ENCODE measurements at places on chromosomes 4 and X.

DNA sequence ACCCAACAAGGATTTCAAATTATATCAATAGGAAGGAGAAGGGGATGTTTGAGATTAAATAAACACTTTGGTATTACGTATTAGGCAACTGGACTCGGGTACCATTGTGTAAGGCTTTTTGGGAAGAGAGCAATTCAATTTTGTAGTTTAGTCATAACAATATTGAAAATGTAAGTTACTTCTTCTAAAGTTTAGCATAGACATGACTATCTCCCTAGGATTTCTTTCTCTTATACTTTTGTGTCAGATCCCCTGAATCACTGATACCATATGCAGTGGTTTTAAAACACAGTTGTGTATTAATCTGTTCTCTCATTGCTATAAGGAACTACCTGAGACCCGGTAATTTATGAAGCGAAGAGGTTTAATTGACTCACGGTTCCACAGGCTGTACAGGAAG lies 123.8 kb upstream of the FAM9C start:
- DNase-seq, result no peak

DNA sequence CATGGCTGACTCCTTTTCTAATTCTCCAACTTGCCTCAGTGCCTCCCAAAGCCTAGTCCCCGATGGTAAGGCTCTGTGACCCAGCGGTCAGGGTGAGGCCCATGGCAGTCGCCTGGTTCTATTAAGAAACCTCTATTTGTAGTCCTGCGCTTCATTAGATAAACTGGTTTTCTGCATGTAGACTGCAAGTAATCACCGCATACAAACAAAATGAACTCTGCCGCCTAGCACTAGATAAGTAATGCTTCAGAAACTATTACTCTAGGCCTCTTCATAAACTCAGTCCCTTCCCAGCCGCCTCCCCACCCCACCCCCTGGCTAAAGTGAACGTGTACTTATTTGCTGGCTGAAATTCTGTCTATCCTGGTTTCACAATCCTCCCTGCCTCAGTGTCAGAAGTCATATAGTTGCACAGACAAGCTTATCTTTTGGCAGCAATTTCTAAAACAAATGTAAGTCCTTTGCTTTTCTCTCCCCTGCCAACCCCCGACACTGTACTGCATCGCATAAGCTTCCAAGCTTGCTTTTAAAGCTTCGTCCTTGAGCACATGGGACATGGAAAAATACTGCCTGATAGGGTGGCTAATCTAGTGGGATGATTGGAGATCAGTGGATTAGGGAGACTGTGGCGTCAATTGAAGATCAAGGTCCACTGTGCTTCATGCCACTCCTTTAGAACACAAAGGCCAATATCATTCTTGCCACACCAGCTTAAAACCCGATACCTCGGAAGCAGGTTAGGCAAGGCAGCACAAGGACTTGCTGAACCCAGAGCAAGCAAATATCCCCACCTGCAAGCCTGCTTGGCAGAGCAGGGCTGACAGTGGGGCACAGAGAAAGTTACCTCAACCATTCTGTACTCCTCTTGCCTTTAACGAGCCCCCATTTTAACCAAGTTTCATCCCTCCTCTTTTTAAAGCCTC lies 125.8 kb downstream of the IRF2 start:
- DNase-seq, result no peak

DNA sequence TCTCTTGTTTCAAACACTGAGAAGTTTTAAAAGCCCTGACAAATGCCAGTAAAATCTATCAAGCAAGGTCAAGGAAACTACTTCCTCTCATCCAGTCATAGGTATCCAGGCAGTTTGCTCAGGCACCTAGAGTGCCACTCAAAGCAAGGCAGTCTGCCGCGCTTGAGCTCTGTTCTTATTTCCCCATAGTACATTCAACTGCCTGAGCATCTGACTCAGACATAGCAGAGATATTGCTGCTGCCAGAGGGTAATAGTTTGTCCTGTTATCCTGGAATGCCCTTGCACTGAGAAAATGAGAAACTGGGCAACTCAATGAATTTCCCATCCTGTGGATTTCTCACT lies 16.1 kb upstream of the ATP8A1 start:
- no peak for DNase-seq

DNA sequence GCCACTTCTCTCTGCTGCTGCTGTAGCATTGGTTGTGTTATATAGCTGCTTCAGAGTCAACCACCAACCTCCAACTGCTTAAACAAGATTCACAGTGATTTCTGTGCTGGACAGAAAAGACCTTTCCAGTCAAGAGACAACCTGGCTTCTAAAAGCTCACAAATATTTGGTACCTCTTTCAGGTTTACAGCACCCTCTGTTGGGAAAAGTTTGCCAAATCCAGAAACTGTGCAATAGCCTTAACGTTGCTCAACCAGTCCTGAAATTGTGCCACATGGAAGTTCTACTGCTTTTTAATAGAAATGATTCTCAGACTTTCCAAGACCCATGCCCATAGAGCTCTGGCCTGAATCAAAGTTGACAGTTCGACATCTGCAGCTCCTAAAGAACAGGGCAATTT lies 842.1 kb upstream of the HTR2C start:
- DNase-seq, result no peak

Data from activated naive CD4-positive, alpha-beta T cell treated with anti-CD3 and anti-CD28 coated beads, Interleukin-2, amount 10 ng/mL, durations not matched to agents 7 days and 5 days (primary cell).